ENCODE measurements at places on chromosomes 3 and 15. TPM values are rescaled to one million over a fixed set of nuclear protein-coding genes. Genes with fewer than 3 reads are reported as not detected.

CHST13 gene
- not detected for total RNA-seq

GABRB3 gene
- total RNA-seq: 0.95 TPM

KNG1 gene
- total RNA-seq: not detected

TASOR gene
- total RNA-seq: 57.5 TPM

LRRC31 gene
- total RNA-seq: not detected

ADGRG7 gene
- total RNA-seq: not detected

ANKUB1 gene
- total RNA-seq: not detected

All from esophagus squamous epithelium (tissue), 5 donors.